ENCODE measurements at places on chromosomes 16 and 17.
A peak's percentile ranks its signal among the peaks of the same experiment; 100 is the strongest.

DNA sequence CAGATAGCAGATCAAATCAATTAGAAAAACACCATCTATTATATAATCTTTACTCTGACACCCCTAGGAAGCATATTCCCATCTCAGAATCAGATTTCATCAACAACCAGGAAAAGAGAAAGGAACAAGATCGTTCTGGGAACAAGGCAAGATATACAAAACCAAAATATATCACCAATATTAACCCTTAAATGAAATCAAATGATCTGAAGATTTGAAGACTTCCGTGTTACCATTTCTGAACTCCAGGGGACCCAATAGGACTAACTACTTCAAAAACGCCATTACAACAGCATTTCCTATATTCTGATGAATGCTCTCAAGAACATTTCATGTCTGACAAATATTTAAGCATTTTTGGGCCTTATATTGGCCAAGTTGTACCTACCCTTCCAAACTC is 624.2 kb upstream of the ZFHX3 start:
- no peak for DNase-seq

DNA sequence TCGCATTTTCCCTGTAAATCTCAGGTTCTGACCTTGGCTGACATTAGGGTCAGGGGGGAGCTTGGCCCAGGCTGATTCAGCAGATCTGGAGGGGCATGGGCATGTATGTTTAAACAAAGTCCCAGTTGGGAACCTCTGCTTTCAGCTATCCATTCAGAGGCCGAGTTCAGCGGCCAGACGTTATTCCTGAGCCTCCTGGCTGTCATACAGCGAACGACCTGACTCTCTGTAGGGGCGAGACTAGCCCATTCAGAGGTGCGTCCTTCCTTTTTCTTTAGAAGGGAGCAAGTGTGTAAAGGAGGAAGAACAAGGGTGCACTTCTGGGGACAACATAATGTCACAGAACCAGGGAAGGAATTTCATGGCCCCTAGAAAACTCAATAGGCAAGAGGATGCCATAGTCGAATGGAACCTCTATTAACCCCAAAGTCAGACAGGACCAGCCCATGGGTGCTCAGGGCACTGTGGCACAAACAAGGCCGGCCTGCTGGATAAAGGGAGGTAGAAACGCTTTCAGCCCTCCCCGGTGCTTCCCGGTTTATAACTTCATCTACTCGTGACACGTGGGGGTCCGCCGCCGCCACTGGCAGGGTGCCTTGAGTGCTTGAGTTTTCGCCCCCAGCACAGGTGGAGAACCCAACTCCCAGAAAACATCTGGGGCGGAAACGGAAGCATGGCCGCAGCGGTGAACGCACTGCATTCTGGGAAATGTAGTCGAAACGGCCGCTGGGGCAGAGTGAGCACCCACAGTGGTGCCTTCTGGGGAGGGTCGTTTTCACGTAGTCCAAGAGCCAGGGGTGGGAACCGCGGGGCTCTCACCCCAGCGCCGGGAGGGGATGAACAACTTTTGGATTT is 33.2 kb upstream of the PLCG2 start:
- peak; percentile 61 for DNase-seq

DNA sequence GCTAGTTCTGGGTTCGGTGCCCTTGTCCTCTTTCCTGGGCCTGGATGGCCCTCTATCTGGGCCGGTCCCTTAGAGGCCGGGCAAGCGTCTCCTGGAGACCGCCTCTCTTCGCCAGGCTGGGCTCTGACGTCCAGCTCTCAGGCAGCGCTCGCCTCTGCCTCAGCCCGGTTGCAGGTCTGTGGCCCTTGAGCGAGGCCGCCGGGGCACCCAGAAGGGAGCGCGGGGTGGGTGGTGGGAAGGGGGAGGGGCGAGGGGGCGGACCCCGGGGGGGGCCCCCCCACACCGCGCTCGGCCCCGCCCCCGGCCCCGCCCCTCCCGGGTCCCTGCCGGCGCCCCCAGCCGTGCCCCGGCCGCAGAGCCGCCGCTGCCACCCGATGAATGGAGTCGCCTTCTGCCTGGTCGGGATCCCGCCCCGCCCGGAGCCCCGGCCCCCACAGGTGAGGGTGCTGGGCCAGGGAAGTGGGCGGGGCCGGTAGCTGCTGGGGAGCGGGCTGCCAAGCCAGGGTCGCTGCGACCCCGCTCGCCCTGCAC is at the start of gene ARHGAP23:
TSS of gene ARHGAP23 (plus strand) at position 353 of the 531 bp plus-strand sequence. CDS start at position 375, 22 bp downstream.
- DNase-seq: peak; percentile 85

DNA sequence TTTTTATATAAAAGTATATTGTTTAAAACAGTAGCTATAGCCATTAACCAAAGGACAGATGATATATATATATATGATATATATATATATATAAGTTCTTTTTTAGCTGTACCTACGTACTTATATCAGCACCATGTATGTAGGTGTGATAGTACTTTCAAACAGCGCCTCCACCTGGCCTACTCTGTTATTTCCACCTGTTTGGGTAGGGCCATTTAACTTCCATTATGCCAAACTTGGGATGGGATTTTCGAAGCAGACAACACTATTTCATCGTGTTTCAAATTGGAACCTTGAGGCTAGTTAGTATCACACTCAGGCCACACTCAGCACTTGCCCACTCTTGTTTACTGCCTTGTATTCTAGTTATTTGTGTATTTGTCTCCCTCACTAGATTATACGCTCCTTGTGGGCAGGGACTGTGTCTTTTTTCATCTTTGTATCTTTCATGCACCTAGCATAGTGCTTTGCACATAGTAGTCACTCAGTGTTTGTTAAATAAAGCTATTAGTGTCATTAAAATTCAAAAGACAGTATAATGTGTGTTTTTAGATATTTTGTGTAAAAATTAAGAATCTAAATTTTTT is 11.8 kb upstream of the CLTC start:
- no peak for DNase-seq

DNA sequence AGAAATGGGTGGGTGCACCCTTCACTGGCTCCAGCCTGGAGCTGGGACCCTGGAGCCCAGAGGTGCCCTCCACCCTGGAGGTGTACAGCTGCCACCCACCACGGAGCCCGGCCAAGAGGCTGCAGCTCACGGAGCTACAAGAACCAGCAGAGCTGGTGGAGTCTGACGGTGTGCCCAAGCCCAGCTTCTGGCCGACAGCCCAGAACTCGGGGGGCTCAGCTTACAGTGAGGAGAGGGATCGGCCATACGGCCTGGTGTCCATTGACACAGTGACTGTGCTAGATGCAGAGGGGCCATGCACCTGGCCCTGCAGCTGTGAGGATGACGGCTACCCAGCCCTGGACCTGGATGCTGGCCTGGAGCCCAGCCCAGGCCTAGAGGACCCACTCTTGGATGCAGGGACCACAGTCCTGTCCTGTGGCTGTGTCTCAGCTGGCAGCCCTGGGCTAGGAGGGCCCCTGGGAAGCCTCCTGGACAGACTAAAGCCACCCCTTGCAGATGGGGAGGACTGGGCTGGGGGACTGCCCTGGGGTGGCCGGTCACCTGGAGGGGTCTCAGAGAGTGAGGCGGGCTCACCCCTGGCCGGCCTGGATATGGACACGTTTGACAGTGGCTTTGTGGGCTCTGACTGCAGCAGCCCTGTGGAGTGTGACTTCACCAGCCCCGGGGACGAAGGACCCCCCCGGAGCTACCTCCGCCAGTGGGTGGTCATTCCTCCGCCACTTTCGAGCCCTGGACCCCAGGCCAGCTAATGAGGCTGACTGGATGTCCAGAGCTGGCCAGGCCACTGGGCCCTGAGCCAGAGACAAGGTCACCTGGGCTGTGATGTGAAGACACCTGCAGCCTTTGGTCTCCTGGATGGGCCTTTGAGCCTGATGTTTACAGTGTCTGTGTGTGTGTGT is 46.8 kb downstream of the IL21R start:
- DNase-seq: no peak

DNA sequence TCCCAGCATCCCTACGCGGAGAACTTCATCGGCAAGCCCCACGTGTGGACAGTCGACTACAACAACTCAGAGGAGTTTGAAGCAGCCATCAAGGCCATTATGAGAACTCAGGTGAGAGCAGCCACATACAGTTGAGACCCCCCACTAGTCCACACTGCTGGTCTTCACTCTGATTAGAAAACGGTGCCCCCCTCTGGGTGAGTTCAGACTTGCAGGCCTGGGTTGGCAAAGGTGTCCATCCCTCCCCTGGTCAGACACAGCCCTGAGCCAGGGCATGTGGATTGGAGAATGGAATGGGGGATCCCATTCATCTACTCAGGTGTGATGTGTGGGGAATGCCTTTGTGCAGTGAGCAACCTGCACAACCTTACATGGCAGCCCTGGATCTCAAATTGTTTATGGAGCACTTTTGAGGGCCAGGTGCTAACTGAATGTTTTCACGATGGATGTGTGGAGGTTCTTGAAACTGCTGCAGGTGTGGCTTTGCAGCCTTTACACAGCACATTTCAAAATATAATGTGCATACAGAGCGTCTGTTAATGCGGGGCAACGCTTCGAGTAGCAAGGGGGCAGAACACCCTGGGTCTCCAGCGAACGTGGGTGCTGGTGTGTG is 72.6 kb downstream of the MGAT5B start:
- DNase-seq: no peak

DNA sequence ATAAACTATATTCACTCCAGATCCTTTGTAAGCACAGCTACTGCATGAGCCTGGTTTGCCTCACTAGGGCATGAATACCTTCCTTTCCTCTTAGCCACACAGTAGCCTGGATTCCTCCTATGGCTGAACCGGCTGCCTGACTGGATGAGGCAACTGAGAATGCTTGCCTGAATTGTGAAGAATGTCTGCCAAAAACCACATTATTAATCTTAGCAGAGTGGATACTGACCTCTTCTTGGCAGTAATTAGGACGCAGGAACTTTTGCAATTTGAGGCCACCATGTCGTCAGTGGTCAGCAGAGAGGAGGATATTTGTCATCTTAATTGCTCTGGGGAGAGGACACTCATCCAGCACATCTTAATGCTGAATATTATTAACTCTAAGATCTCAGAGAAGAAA is 651.8 kb upstream of the GOT2 start:
- no peak for DNase-seq

GRCh38 chr17:7886227-7887037 is 2.2 kb upstream of the CHD3 start:
- no peak for DNase-seq

DNA sequence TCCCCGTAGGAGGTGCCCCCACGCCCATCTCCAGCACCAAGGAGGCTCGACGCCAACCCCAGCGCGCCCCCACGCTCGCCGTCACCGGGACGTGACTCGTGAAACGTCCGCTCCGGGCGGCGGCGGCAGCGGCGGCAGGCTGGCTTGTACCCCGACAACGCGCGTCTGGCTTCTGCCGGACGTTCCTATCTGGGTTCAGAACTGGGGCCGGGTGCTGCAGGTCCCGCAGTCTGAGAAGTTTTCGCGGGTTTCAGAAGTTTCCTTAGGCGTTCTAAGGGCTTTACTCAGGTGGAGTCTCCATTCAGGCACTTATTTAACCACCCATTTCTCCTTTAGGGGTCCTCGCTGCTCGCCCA is 672 bp upstream of the ALKBH5 start:
- peak; percentile 74 for DNase-seq

DNA sequence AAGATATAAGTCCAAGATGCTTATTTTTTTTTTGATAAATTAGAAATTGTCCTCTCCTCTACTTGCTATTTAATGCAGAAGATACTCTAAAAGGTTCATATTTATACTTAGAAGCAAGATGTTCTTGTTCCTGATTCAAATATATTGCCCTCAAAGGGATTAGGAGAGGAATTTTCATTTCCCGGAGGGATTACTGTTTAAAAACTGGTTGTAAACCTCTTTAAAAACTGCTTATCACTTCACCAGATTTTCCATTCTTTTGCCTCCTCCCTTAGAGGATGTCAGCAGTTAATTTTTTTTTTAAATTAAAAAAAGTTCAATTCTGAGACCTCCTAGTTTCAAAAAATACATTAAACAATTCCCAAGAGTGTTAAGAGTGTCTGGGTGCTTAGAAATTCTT is 2.8 kb downstream of the TENT4B start:
- DNase-seq: no peak

DNA sequence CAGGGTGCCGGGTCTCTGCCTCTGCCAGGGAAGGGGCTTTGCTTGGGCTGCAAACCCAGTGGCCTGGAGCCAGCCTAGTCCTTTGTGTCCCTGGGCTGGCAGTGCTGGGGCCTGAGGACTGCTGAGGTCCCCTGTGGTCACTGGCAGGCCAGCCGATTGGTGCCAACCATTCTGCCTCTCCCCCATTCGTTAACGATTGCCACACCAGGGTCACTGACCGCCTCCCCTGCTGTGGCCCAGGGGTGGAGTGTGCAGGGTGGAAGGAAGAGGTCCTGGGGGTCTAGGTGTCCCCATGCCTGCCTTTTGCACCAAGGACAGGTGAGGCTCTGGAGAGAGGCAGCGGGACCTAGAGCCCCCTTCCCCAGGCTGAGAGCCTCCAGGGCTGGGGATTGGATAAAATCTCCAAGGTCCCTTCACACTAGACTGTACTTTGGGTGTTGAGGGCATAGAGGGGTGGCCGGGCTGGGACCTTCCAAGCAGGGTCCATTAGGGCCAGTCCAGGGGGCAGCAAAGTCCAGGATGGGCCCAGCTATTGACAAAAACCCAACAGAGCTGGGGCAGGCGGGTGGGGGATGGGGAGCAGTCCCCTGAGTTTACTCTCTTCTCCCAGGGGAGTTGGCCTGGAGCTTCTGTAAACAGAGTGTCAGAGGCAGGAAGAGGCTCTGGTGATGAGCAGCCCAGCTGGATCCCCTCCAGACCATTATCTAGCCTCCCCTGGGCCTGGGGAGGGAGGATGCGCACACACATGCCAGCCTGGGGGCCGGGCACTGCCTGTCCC is 1.1 kb downstream of the VASN start:
- DNase-seq: peak; percentile 89

GRCh38 chr17:3966720-3967363 is 2.6 kb upstream of the ATP2A3 start:
- no peak for DNase-seq

DNA sequence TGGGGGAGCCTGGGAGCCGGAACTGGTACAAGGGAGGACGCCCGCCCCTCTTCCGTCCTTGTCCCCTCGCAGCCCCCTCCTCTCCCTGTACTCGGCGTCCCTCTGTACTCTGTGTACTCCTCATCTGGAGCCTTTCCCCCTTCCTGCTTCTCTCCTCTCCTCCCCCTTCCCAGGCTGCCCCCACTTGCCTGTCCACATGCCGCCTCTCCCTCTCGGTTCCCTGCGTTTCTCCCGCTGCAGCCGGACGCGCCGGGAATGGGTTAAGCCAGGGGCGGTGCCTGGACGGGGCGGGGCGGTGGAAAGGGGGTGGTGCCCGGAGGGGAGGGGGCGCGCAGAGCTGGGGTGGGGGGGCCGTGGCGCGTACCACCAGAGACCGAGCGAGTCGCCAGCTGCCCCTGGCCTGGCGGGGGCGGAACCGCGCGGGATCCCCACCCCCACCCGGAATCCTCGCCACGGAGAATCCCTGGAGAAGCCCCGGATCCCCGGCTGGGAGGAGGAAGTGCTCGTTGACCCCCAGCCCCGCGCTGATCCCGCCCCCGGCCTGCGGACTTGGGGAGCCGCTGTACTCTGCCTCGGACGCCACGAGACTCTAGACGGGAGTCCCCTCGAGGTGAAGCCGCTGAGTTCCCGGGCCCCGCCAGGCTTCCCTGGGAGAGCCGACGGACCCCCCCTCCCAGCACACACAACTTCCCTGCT is 22.6 kb downstream of the GJD3 start:
- peak; percentile 78 for DNase-seq

DNA sequence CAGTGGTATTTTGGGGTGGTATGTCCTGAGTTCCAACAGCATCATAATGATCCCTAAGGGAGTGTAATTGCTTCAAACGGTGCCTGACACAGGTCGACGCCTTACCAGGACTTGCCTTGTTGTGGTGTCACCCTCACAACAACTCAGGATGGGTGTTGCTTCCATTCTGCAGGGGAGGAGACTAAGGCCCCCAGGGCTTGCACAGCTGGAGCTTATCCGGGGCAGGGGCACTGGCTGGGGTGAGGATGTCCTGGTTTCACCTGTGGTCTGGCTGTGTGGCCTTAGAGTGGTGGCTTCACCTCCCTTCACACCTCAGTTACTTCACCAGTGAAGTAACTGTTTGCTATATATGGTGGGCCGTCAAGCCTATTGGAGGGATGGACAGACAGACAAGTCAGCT is 23.3 kb downstream of the LLGL2 start:
- no peak for DNase-seq
